ENCODE measurements at places on chromosomes 5 and 9. TPM values are rescaled to one million over a fixed set of nuclear protein-coding genes. Genes with fewer than 3 reads are reported as not detected.

The C5orf52 gene
- not detected for total RNA-seq

- no peak for DNase-seq
Measured at GRCh38 chr5:77418601-77419581, 73.2 kb downstream of the WDR41 start.

The TMEFF1 gene
- not detected for total RNA-seq

The CRHBP gene
- 0.65 TPM for total RNA-seq

DNA sequence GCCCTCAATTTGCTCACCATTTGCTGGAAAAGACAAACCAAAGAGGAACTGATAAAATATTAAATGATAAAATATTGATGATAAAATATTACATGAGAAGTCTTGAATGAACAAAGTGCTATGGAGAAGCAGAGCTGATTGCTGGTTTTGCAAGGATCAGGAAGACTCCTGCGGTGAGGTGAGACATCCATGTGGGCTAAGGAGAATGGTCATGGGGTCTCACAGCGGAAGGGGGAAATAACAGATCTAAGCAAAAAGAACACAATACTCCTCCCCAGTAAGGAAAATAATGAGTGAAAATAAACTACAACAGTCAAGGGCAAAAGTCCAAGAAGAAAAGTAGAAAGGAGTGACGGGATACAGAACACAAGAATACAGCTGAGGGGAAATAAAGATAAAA, 146.8 kb downstream of the LURAP1L start:
- DNase-seq, result no peak

DNA sequence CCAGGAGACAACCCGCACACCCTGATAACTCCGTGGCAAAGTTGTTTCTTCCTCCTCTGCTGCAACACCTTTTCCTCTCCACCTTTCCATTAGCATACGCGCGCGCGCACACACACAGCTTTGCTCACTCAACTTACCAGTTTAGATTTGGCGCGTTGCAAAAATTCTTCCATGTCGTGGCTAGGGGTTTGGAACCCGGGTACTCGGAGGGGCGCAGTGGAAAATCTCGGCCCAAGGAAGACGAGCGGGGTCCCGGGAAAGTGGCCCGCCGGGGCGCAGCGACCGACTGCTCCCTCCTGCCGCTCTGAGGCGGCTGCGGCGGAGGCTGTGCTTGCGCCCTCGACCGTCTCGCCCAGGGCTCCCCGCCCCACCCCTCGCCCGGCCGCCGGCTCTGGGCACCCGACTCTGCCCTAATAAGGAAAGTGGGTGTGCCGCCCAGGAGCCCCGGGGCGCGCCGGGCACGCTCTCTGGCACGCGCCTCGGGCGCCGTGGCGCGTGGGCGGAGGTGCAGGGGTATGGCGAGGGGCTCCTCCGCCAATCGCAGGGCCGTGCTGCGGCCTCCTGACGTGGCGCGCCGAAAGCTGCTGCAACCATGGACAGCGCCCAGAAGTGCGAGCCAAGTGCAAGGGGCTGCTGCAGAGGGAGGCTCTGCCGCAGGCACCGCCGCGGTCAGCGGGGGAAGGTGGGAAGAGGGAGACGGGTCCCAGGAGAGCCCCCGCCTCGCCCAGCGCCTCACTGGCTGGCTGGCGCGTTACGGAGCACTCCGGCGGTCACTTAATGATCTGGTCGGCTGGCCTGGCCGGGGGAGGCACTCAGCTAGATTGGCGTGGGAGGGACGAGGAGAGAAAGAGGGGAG, at the start of gene PRUNE2:
Gene PRUNE2 (minus strand): TSS at position 324 of the 856 bp plus-strand sequence. CDS start 151 bp downstream, at position 173.
- peak; percentile 51 for DNase-seq
